ENCODE measurements at places on chromosomes 12 and 14. TPM values are rescaled to one million over a fixed set of nuclear protein-coding genes. Genes with fewer than 3 reads are reported as not detected.

The THTPA gene
- 12.5 TPM for total RNA-seq

The RIMKLB gene
- 92.6 TPM for total RNA-seq

GRCh38 chr12:2273288-2273687 lies 220.5 kb downstream of the CACNA1C start:
- DNase-seq, result no peak

The GPR162 gene
- 13.7 TPM for total RNA-seq

GRCh38 chr12:42056130-42056529 lies 88.5 kb downstream of the GXYLT1 start:
- DNase-seq, result no peak

- peak; percentile 44 for DNase-seq
Observed at GRCh38 chr12:117189725-117190209, 503 bp downstream of the FBXO21 start.

The MUCL1 gene
- not detected for total RNA-seq

DNA sequence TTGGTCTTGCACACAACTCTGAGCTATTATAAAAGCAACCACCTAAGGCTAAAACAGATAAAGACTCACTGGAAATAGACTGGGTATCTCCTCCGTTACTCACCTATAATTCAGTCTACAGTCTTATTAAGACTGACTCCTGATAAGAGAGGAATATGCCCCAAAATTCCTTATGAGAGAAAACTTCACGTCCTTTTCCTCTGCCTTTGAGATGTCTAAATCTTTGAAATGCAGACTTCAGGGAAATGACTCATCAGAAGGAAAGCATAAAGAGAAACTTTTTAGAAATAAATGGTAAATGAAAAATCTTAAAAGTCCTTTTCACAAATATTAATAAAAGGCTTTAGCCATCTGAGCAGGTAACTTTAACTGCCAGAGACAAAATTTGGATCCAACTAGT lies 187.5 kb upstream of the RTL1 start:
- peak; percentile 69 for DNase-seq

The SLC8A3 gene
- not detected for total RNA-seq

- DNase-seq, result peak; percentile 69
Observed at GRCh38 chr12:80269803-80270552, 170.6 kb downstream of the OTOGL start.

DNA sequence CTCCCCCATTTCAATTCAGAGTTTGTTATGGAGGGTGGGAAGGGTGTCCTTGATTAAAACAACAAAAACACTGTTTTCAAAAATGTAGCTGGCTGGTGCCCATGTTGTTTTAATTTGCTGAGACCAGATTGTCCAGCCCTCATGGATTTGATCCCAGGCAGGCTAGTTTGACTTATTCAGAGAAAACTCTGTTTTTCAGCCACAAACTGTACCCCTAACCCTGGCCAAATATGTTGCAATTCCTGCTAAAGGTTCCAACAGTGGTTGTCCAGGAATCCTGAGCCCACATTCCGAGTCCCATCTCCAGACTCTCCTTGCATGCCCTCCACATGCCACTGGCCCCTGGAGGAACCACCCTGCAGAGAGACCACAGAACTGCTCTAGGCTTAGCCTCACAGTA lies 36.0 kb downstream of the MAP1LC3B2 start:
- no peak for DNase-seq

DNA sequence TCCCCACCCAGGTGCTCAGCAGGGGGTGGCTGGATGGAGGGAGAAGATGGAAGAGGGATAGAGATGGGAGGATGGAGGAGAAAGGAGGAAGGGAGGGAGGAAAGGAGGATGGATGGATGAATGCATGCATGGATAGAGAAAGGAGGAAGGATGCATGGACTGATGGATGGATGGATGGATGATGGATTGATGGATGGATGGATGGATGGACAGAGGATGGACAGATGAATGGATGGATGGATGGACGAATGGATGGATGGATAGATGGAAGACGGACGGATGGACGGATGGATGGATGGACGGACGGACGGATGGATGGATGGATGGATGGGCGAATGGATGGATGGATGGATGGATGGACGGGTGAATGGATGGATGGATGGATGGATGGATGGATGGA lies 64.1 kb downstream of the NCOR2 start:
- DNase-seq, result no peak

Measured in endothelial cell of umbilical vein (primary cell).